Right ventricle myocardium inferior (tissue), 1 donor: ENCODE measurements at places on chromosomes 2 and 18.

DNA sequence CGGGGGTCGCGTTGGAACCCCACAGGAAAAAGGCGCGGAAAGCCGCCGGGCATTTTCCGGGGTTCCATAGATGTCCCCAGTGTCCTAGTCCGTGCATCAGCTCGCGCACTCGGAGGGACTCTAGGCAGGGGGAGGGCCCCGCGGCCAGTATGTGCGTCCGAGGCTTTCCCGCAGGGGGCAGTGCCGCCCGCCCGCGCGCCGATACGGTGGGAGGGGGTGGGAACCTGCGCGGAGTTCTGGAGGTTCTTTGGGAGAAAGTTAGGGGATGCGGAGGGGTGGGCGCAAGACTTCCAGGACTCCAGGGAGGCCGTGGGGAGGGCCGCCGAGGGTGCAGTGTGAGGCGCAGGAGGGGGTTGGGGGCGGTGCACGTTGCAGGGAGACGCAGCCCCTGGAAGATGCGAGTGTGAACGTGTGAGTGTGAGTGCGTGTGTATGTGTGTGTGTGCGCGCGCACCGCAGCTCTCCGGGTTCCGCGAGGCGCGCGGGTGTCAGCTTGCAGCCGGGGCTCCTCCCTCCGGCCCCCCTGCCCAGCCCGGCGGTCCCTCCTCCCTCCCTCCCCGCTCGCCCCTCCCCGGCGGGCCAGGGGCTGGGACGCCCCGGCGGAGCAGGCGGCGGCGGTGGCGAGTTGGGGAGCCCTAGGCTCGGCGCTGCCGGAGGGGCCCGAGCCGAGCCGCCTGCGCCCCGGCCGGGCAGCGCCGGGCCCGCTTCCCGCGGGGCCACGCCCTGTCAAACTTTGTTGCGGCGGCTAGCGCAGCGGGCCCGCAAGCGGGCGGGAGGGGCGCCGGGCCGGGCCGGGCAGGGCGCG is at the start of gene TCF7L1:
Gene TCF7L1 (plus strand): TSS at position 559 of the 804 bp plus-strand sequence. CDS start 293 bp downstream, outside the sequence.
- peak; percentile 89 for DNase-seq

- DNase-seq = no peak
These were observed 60.3 kb upstream of the DYNC1I2 start for GRCh38 chr2:171626949-171627348.

- no peak for DNase-seq
These were observed 82.5 kb upstream of the RBMS1 start for GRCh38 chr2:160576054-160576499.

DNA sequence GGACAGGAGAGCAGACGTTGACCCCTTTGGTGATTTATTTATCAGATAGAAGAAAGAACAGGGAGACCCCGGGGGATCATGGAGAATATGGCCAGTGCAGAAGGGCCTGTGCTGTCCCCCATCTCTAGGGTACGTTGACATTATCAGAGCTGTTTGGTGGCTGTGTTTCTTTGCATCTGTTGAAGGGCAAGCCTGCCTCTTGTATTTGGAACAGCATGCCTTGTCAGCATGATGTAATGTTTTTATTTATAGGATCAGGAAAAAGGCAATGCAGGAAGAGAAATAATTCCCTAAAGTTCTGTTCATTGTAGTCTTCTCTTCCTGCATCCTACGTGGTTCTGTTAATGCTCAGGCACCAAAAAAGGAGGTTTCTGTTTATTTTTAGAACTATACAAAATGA is 49.8 kb upstream of the CABYR start:
- DNase-seq = no peak

DNA sequence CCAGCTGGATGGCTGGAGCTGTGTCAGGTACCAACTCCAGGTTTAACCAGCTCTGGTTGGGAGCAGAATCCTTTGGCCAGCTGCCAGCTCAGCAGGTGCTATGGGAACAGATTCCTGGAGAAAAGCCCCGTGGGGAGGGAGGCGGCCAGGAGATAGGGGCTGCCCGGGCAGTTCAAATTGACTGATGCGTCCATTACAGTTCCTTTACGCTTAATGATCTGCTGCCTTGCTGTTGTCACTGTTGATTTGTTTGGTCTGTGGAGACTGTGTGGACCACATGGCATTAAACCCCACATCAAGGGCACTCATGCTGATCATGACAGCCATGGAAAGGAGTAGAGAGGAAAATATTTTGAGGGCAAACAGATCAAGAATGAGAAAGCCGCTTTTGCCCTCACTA is 200.0 kb downstream of the TSN start:
- DNase-seq = no peak

DNA sequence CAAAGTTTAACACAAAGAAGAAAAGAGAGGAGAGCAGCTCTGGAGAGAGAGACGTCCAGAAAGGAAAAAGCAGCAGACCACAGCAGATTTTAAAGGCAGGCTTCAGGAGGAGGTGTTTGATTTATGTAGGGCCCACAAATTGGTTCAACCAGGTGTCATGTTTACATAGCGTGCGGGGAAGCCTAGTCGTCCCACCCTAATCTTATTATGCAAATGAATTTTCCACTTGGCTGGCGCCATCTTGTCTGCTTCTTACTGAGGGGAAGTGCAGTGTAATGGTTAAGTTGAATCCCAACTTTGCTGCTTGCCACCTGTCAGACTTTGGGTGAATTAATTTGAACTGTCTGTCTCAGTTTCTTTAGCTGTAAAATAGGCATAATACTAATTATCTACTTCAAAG is 282.4 kb upstream of the CYRIA start:
- no peak for DNase-seq

DNA sequence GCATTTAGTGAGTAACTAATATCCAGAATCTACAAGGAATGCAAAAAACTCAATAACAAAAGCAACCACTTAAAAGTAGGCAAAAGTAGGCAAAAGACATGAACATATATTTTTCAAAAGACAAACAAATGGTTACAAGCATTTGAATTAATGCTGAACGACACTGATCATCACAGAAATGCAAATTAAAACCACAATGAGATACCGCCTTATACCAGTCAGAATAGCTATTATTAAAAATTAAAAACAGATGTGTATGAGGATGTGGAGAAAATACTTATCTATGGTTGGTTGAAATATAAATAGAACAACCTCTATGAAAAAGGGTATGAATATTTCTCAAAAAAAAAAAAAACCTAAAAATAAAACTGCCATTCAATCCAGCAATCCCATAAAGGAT is 51.7 kb downstream of the SNTG2 start:
- DNase-seq = no peak

DNA sequence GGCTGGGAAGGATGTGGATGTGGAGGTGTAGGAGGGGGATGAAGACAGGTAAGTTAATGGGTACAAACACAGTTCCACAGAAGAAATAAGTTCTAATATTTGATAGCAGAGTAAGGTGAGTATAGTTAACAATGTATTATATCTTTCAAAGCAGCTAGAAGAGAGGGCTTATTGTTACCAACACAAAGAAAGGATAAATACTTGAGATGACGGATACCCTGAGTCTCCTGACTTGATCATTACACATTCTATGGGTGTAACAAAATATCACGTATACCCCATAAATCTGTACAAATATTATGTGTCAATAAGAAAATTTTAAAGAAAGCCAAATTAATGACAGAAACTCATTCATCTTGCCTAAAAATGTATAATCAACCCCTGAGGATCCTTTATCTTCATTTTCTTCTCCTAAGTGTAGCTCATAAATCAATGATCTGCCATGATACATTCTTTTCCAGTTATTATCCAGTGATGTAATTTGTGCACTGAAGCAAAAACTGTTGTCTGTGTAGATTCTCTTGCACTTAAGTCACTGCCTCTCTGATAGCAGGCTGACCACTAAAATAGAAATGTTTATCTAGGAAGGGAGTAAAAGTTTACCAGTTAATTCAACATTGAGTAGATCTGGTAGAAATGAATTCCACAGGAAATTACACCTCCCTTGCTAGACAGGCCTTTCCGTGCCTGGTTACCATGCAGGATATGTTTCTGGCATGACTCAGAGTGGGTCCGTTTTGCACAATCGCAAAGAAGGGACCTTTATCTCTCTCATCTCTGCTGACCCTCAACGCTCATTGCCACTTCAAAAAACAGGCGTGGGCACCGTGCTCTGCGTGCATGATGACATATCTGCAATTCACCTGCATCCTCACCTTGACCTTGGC is 249.7 kb upstream of the NCKAP5 start:
- no peak for DNase-seq

- no peak for DNase-seq
These were observed 4.6 kb downstream of the DSC2 start for GRCh38 chr18:31097666-31098065.

- no peak for DNase-seq
These were observed 730 bp downstream of the B3GNT7 start for GRCh38 chr2:231396058-231396821.

- DNase-seq = no peak
These were observed 188.5 kb downstream of the MBD2 start for GRCh38 chr18:54035927-54036326.

DNA sequence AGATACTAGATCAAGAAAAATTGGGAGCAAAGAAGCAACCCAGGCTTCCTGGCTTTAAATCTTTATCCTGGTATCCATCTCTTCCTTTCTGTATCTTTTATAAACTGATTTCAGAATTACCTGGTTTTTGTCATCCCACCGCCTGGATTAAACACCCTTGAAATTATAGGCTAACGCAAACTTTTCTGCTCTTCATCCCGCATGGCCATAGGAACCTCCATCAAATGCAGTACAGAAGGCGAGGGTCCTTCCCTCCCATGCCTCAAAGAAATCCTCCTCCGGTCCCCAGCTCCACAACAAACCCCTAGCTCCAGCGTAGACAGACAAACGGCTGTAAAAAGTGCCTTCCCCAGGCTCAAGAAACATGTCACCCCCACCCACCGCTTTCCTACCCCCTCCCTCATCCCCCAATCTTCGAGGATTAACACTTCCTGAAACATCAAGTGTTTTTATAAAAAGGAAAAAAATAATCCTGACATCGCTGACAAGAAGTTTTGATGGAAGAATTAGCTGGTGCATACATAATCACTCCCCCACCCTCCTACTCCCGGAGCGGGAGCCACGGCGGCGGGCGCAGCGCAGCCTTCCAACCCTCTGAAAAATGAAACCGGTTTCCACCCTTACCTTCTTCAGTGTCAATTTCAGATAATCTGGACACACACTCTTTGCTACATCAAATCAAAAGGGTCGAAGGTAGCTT is 7.6 kb downstream of the DLX1 start:
- no peak for DNase-seq

GRCh38 chr2:105183555-105184323 is 57.8 kb upstream of the GPR45 start:
- no peak for DNase-seq

GRCh38 chr18:3911413-3911812 is 461.4 kb downstream of the TGIF1 start:
- no peak for DNase-seq

DNA sequence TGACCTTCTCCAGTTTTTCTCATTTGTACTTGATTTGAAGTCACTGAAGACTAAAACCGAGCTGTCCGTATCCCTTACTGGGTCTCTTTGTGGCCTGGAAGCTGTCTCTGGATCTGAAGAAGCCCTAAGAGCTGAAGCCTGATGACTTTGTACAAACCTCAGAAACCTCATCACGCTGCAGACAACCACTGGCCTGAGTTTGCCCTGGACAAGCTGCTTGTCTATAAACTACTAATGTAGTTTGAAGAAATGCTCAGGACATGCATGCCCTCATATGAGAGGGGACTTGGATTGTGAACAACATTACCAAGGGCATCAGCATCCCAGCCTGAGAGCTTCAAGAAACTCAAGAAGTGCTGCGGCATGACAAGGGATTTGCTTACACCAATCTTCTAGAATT is 79.3 kb upstream of the CBLN2 start:
- no peak for DNase-seq

DNA sequence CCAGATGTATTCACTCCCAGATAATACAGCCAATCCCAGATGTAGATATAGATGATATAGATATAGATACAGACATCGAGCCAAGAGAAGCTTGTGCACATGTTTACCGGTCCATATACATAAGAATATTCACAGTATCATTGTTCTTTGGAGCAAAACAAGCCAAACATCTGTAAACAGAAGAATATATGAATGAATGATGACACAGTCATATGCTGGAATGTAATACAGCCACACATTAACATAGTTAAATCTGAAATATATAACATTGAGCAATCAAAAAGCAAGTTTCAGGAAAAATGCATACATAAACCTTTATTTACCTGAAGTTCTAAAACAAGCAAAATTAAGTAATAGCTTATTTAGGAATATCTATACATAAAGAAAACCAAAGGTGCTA is 182.5 kb downstream of the TXNL1 start:
- no peak for DNase-seq

GRCh38 chr18:64416990-64417389 is 268.1 kb upstream of the LINC00305 start:
- DNase-seq = no peak

DNA sequence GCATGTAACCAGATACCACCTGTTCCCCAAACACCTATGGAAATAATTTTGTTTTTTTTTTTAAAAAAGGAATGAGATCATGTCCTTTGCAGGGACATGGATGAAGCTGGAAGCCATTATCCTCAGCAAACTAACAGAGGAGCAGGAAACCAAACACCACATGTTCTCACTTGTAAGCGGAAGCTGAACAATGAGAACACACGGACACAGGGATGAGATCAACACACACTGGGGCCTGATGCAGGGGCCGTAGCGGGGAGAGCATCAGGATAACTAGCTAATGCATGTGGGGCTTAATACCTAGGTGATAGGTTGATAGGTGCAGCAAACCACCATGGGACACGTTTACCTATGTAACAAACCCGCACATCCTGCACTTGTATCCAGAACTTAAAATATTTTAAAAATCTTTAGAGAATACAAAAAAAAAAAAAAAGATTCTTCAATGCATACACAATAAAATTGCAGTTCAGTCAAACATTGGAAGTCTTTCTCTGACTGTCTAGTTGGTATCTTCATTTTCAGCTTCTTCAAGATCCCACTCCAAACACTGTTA is 11.6 kb upstream of the CASP10 start:
- DNase-seq = no peak

DNA sequence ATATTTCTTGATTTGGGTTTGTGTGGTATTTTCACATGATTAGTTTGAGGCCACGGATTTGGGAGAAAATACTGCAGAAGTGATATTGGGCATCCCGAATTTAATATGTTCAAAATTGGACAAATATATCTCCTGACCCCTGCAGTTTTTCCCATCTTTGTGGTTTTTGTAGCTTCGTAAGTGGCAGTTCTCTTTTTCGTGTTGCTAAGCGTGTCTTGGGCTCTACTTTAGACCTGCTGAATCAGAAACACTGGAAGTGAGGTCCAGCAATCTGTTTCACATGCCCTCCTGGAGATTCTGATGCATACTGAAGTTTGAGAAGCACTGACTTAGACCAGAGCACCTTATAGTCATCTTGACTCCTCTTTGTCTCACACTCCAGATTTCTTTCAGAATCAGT is 98.3 kb downstream of the EPB41L5 start:
- no peak for DNase-seq

DNA sequence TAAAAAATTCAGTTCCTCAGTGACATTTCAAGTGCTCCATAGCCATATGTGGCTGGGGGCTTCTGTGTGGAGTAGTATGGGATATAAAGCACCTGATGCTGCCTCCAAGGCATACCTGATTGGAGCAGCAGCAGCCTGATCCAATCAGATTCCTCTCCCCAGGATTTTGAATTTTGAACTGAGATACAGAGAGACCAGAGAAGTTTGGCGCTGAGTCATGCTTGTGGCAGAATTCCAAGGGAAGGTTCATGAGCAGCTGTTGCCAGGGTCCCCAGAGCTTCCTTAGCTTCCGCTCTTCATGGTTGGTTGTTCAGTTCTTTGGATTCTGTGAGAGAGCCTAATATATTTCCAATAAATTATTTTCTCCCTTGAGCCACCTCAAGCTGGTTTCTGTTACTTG is 29.0 kb upstream of the CFAP36 start:
- peak; percentile 70 for DNase-seq

GRCh38 chr2:191311-192190 is 72.3 kb downstream of the SH3YL1 start:
- DNase-seq = no peak

- DNase-seq = peak; percentile 14
These were observed 43.1 kb downstream of the INHBB start for GRCh38 chr2:120389036-120389391.
